Breast epithelium (tissue), 4 donors: ENCODE measurements at places on chromosomes 7 and 10.
A peak's percentile ranks its signal among the peaks of the same experiment; 100 is the strongest.

DNA sequence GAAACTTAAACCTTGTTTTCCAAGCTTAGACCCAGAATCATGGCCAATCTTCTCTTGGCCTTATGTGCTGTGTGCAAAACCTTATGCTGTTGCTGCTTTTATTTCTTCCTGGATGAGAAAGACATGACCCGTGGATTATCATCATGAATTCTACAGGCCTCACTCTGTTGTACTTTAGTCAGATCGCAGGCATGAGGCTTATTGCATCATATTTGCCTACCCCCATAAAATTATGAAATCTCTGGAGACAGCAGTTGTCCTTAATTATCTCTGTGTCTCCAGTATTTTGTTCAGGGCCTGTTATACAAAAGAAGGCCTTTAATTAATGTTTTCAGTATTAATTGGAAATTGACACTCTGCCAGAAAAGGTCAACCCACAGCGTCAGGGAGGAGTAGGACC lies 71.6 kb downstream of the PLCE1 start:
- H3K36me3 ChIP-seq, result no peaks in the 10 kb centered on the region
- H3K27me3 ChIP-seq, result no peaks in the 10 kb centered on the region
- H3K27ac ChIP-seq, result no peak overlapping the region
- no peak for DNase-seq
- no peak overlapping the region for H3K4me3 ChIP-seq
- H3K4me1 ChIP-seq, result no peaks in the 10 kb centered on the region

GRCh38 chr10:106873770-106874603 lies 290.5 kb downstream of the SORCS1 start:
- no peaks in the 10 kb centered on the region for H3K36me3 ChIP-seq
- H3K4me3 ChIP-seq, result no peak overlapping the region
- H3K27me3 ChIP-seq, result no peaks in the 10 kb centered on the region
- DNase-seq, result no peak
- H3K27ac ChIP-seq, result no peak overlapping the region

GRCh38 chr7:3987426-3987927 lies 686.4 kb downstream of the SDK1 start:
- H3K4me1 ChIP-seq, result no peaks in the 10 kb centered on the region
- DNase-seq, result no peak
- no peaks in the 10 kb centered on the region for H3K36me3 ChIP-seq
- no peak overlapping the region for H3K27ac ChIP-seq
- H3K4me3 ChIP-seq, result no peak overlapping the region

- H3K4me3 ChIP-seq, result no peak overlapping the region
- no peak for DNase-seq
- H3K27me3 ChIP-seq, result no peaks in the 10 kb centered on the region
- H3K4me1 ChIP-seq, result peaks cover 48% of the 10 kb centered on the region
- H3K27ac ChIP-seq, result peak overlapping the region; percentile 85
Observed at GRCh38 chr10:124705381-124705740, 38.8 kb downstream of the FAM53B start.

DNA sequence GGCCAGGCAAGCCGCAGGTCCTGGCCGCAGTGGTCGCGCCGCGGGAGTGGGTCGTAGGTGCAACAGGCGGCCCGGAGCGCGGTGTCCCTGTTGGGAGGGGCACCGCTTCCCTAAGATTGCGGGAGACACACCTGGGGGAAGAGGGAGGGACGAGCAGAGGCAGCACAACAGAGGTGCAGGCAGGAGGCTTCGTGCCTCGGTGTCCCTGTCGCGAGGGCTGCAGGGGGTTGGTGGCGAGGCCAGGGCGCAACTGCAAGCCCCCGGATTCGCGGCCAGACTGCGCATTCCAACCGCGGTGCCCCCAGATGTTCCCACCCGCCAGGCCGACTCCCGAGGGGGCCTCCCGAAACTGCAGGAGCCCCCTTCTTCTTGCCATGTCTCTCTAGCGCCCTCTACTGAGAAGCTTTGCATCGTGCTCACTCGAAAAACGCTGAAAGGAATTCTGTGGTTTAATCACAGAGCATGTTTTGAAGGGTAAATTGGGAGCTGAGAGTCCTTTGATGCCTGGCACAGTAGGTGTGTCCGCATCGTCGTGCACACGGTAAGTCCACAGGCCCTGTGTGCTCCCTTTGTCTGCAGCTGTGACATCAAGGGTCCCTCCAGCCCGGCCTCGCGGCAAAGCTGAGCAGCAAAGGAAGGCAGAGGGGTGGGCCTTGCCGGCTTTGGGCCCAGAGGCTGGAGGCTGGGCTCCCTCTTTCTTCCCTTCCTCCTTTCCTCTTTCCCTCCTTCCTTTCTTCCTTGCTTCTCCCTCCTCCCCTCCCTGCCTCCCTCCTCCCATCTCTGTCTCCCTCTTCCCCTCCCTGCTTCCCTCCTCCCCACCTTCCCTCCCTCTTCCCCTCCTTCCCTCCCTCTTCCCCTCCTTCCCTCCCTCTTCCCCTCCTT lies 6.2 kb upstream of the MBL2 start:
- no peak overlapping the region for H3K4me3 ChIP-seq
- no peaks in the 10 kb centered on the region for H3K27me3 ChIP-seq
- no peaks in the 10 kb centered on the region for H3K36me3 ChIP-seq
- H3K27ac ChIP-seq, result no peak overlapping the region
- DNase-seq, result no peak

GRCh38 chr7:129146237-129146979 lies 1.9 kb downstream of the TSPAN33 start:
- DNase-seq, result no peak
- H3K4me1 ChIP-seq, result no peaks in the 10 kb centered on the region
- no peaks in the 10 kb centered on the region for H3K27me3 ChIP-seq
- no peak overlapping the region for H3K27ac ChIP-seq
- H3K36me3 ChIP-seq, result no peaks in the 10 kb centered on the region

DNA sequence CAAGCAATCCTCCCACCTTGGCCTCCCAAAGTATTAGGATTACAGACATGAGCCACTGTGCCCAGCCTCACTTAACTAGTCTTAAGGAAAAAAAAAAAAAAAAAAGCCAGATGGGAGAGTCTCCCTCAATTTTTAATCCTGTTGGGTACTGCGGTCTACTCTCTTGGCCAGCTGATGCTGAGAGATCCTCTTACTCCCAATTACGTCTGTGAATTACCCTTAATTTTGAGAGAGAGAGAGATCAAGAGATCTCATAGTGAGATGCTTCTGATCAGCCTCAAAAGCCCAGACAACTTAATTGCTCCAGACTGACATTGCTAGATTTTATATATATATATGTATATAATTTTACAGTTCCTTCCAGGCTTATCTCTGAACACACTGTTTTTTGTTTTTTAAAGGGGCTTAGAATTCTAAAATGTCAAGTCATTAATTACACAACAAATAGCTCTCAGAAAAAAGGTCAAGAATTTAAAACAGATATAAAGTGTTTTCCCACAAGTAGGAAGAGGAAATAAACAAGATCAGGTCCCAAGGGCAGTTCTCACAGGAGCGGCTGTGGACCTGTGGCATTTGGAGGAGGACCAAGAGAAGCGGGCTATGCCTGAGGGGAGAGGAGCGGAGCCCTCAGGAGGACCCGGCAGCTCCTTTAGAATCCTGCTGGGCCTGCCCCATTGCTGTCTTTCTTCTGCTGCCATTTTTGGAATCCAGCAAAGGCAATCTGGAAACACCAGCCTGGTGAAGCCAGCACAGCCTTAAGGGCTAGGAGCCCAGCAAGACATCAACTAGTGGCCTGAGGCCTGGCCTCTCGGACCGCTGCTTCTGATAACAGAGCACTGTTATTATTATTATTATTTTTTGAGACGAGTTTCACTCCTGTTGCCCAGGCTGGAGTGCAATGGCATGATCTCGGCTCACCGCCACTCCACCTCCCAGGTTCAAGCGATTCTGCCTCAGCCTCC lies 30.1 kb downstream of the DENND2A start:
- H3K4me3 ChIP-seq, result no peak overlapping the region
- H3K27me3 ChIP-seq, result no peaks in the 10 kb centered on the region
- no peaks in the 10 kb centered on the region for H3K4me1 ChIP-seq
- H3K36me3 ChIP-seq, result no peaks in the 10 kb centered on the region
- no peak for DNase-seq

- H3K4me3 ChIP-seq, result no peak overlapping the region
- no peak for DNase-seq
- peaks cover under 1% of the 10 kb centered on the region for H3K36me3 ChIP-seq
- H3K27ac ChIP-seq, result peak overlapping the region; percentile 74
- H3K4me1 ChIP-seq, result no peaks in the 10 kb centered on the region
- no peaks in the 10 kb centered on the region for H3K27me3 ChIP-seq
Observed at GRCh38 chr10:93376372-93377293, 105.5 kb downstream of the MYOF start.

DNA sequence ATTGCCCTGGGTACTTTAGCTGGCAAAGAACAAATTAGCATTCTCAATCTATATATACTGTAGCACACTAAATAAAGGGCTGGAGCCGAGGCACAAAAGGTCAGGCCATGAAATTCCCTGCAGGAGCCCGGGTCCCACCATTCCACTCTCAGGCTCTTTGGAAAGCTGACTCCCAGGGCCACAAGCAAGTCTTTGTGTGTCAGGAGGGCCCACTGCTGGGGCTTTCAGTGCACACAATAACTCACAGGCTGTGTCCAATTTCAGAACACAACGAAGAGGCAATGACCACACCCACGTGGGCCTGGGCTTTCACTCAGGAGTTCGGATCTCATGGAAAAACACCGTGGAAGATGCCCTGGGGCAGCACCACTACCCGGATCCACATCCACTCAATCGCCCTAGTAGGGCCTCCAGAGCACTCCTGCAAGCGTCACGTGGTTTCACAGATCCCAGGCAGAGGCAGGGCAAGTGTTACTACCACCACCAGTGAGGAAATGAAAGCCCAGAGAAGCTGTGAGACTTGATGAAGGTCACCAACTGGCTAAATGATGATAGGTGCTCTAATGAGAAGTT lies 60.3 kb downstream of the COBL start:
- no peak overlapping the region for H3K4me3 ChIP-seq
- DNase-seq, result no peak
- H3K27ac ChIP-seq, result no peak overlapping the region

DNA sequence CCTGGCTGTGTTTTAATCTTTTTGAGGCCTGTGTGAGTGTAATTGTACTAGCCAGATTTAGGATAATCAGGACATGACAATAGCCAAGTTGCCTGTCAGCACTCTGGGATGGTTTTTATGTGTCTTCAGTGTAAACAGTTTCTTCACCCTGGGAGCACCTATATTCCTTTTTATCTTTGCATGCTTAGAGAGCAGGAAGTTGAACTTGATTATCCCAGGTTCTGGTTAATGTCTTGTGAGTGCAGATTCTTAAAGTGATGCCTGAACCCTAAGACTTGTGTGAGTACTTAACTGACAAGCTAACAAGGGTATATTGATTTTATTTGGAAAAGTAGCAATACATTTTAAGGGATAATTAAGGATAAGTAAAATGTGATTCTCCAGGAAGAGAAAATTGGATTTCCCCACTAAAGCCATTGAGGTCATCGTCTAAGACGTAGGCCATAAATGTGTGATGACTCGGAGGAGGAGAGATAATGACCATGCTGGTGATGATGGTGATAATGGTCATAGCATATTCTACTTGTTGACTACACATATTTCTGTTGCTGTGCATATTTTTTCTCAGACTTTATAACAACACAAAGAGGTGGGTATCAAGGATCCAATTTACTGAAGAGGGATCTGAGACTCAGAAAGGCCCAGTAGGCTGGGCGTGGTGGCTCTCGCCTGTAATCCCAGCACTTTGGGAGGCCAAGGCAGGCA lies 234.7 kb downstream of the CAMK1D start:
- no peak for DNase-seq
- no peaks in the 10 kb centered on the region for H3K27me3 ChIP-seq
- H3K36me3 ChIP-seq, result no peaks in the 10 kb centered on the region
- H3K27ac ChIP-seq, result no peak overlapping the region
- H3K4me1 ChIP-seq, result no peaks in the 10 kb centered on the region
- no peak overlapping the region for H3K4me3 ChIP-seq

DNA sequence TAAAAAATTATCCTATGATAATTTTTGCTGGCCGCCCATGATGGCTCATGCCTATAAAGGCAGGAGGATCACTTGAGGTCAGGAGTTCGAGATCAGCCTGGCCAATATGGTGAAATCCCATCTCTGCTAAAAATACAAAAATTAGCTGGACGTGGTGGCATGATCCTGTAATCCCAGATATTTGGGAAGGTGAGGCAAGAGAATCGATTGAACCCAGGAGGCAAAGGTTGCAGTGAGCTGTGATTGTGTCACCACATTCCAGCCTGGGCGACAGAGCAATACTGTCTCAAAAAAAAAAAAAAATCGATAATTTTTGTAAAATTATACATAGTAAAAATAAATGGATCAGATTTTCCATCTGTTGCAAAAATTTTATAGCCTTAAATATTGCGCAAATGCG lies 31.7 kb upstream of the CDK14 start:
- no peaks in the 10 kb centered on the region for H3K36me3 ChIP-seq
- no peak for DNase-seq
- no peaks in the 10 kb centered on the region for H3K27me3 ChIP-seq
- H3K4me1 ChIP-seq, result no peaks in the 10 kb centered on the region

DNA sequence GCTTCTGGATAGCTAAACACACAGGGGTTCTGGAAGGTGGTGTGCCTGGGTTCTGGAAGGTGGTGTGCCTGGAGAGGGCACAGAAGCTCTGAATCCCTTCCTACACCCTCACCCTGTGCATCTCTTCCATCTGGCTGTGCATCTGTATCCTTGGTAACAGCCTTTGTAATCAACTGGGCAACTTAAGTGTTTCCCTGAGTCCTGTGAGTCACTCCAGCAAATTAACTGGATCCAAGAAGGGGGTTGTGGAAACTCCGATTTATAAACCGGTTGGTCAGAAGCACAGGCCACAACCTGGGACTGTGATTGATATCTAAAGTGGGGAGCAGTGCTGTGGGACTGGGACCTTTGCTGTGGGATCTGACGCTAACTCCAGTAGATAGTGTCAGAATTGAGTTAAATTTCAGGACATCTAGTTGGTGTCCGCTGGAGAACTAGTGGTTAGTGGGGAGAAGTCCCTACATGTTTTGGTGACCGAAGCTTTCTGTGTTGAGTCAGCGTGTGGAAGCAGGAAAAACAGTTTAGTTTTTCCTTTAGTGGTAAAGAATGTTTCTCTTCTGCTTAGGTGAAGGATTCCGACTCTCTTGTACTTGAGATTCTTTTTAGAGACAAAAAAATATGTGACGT lies 228.1 kb downstream of the BMPER start:
- H3K4me1 ChIP-seq, result no peaks in the 10 kb centered on the region
- no peaks in the 10 kb centered on the region for H3K36me3 ChIP-seq
- H3K27me3 ChIP-seq, result no peaks in the 10 kb centered on the region
- no peak for DNase-seq
